IPS-NIHi11 (cell line): ENCODE measurements at places on chromosomes 5 and 9.

DNA sequence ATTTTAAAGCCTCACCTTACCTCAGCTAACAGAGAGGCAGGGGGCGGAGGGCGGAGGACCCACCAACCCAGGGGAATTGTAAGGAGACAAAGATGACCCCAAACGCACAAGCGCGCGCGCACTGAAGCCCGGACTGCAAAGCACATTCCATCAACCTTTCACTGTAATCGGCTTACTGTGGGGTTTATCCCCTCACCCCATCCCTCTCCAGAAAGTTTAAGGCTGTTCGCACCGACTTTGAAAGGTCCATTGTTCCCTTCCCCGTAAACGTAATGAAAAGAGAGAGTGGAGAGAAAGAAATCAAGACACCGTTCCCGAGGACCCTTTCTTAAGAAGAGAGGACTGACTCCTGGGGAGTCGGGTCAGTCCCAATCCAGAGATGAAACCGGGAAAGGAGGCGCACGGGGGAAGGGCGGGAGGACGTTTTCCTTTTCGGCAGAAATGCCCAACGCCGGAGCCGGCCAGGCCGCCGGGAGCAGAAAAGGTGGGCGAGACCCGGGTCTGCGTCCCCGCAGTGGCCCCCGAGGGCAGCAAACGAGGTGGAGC, 464 bp downstream of the CEMIP2 start:
- no peak for DNase-seq

DNA sequence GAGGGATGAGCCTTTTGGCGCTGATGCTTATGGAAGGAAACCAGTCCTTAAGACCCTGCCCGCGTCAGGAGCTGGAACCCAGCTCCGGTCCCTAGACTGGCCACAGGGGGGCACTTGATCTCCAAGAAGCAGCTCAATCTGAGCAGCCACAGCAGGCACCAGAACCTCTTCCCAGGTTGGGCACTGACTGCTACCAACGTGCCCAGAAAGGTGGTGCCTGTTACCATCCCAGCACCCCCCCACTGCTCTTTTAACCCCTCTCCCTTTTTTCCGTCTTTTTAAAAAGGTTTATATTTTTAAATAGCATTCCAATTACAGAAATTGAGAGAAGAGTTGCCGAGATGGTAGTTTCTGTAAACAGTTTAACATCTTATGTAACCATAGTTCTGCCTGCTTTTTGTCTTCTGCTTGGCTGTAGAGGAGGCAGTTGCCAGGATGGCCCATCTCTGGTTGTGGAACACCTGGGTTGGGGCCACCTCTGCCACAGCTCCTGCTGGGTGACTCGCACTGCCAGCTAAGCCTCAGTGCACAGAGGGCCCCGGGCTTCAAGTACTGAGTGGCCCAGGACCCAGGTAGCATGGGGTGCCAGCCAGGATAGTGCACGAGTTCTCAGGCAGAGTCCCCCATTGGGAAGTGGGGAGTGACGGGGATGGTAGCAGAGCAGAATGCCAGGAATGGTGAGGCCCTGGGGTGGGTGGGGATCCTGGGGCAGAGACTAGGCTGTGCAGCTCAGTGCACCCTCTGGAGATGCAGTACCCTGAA, 62.8 kb downstream of the PFDN1 start:
- DNase-seq, result peak; percentile 80

GRCh38 chr5:1449081-1449630, 3.9 kb upstream of the SLC6A3 start:
- DNase-seq, result no peak

- DNase-seq, result peak; percentile 80
Measured at GRCh38 chr9:86637515-86637914, 283.3 kb upstream of the TUT7 start.

DNA sequence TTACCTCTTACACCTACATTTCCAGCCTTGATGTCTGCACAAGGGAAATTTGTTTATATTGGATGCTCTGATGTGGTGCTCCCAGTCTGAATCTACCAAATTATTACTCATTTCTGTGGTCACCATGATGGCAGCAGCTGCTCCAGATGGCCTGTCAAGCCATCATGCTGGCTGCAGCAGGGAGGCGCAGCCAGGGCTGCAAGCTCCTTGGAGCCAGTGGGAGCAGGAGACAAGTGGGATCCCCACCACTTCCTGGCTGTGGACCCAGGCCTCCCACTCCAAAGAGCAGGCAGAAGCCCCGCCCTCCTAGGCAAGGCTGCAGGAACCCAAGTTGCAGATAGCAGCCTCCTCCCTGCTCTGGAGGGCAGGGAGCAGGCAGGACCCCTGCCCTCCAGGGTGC, 241.1 kb upstream of the ATP10B start:
- DNase-seq, result no peak

GRCh38 chr5:128466554-128466953, 71.5 kb downstream of the FBN2 start:
- DNase-seq, result no peak

GRCh38 chr5:181205761-181206649, 1.0 kb upstream of the TRIM7 start:
- no peak for DNase-seq

DNA sequence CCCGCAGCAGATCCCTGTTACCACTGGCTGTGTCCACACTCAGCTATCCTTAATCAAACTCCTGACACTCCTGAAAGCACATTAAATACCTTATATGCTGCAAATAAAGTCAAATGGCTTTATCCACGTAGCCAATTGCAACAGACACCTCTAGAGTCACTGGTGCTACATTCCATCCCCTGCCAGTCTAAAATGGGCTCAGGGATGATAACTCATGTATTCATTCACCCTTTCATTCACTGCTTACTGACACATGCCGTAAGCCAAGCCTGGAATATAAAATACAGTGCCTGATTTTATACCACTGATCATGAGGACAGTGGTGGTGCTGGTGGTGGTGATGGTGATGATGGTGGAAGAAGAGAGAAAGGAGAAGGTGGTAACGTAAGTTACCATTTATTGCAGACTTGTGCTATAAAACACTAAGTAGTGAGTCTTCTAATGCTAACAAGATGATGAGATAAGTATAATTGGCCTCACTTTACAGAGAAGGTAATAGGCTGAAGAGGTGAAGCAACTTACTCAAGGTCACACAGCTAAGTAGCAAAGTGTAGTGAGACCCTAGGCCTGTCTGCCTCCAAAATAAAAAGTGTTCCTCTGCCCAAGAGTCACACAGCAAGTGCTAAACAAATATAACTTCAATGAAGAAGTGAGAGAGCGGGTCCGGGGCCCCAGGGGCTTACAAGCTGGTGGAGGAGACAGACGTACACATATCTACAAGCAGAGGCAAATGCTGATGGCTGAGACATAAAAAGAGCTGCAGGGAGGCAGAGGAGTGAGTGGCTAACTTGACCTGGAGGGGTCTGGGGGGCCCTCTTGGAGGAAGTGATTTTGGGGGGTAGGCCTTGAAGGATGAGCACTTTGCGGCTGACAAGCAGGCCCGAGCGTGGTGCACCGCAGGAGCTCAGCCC, 1.2 kb downstream of the TTLL11 start:
- no peak for DNase-seq

- DNase-seq, result no peak
Measured at GRCh38 chr5:35483191-35483590, 134.5 kb upstream of the SPEF2 start.

GRCh38 chr9:112142420-112142819, 32.7 kb downstream of the SUSD1 start:
- DNase-seq, result no peak

DNA sequence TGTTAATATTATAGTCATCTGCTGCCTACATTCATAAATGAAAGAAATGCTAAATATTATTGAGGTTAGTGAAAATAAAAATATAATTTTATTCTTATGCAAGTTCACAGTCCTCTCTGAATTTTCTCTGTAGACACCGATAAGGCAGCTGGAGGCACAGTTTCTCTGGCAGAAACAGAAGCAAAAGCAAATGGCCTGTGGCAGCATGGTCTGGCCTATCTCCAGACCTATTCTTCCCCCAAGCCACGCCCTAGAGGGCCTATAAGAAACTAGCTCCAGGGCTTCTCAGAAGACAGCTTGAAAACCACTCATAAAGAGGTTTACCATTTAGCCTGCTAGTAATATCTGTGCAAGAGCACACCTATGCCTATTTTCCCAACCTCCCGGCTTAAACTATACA, 28.4 kb downstream of the MRPS27 start:
- no peak for DNase-seq

GRCh38 chr9:115353681-115354080, 235.7 kb upstream of the TNC start:
- no peak for DNase-seq

- no peak for DNase-seq
Measured at GRCh38 chr5:125263356-125263755, 516.9 kb upstream of the ZNF608 start.

GRCh38 chr9:30661925-30662324, 1722.5 kb upstream of the ACO1 start:
- no peak for DNase-seq

- DNase-seq, result no peak
Measured at GRCh38 chr5:69011910-69012309, 81.9 kb upstream of the SLC30A5 start.

GRCh38 chr9:106358331-106358730, 504.6 kb upstream of the ZNF462 start:
- DNase-seq, result no peak

GRCh38 chr9:116800885-116801284, 113.8 kb downstream of the TRIM32 start:
- DNase-seq, result peak; percentile 36

DNA sequence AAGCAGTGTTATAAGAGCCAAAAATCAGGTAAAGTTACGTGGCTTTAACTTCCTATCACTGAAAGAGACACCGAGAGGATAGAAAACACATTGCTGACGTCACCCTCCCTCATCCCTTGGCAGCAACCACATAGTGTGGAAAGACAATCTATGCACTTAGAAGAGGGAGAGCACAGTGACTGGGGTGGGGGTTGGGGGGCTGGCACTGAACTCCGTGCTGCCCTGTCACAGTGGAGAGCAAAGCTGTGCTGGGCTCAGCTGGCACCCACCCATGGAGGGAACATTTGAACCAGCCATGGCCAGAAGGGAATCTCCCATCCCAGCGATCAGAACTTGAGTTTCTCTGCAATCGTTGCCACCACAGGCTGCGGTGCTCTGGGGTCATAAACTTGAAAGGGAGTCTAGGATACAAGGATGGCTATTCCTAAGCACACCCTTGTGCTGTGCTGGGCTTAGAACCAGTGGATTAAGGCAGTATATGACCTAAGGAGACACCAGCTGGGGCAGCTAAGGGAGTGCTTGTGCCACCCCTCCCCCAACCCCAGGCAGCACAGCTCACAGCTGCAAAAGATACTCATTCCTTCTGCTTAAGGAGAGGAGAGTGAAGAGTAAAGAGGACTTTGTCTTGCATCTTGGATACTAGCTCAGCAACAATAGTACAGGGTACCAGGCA, 73.4 kb downstream of the KIAA0825 start:
- no peak for DNase-seq

DNA sequence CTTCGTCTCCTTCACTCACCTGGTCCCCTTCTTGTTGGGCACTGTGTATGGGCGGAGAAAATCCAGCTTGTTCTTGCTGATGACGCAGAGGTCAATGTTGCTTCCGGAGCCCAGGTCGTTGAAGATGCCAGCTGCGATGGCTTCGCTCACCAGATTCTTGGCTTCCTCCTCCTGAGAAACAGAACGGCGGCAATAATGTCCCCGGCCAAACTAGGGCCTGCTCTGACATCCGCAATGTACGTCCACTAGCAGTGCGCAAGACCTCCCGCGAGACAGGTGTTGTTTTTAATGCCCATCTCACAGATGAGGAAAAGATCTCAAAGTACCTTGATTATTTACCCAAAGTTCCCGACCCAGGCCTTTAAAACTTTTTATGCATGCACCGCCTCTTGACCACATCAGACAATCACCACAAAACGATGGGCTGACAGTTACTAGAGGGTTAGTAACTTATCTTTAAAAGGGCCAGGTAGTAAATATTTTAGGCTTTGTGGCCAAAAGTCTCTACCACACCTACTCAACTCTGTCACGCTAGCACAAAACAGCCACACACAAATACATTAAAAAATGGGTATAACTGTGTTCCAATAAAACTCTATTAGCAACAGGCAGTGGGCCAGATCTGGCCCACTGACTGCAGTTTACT, 58.4 kb downstream of the PSMB7 start:
- DNase-seq, result no peak

DNA sequence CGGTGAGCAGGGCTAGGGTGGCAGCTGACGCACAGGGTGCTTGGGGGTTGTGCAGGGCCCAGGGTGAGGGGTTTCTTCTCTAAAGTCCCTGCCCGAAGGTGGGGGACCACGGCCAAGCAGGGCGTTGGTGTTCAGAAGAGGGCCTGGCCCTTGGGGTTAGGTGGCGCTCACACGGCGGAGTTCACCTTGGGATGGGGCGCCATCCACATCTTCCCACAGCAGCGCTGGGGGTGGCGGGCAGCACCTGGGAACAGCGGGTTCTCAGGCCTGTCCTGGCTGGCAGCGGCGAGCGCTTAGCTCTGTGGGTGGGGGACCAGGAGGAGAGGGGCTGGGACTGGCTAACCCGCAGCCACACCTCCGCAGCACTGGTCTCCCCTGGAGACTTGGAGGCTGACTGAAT, 6.1 kb downstream of the GPSM1 start:
- DNase-seq, result no peak

- no peak for DNase-seq
Measured at GRCh38 chr9:134717924-134718645, 76.5 kb downstream of the COL5A1 start.

GRCh38 chr5:71529682-71530081, 57.5 kb upstream of the MCCC2 start:
- no peak for DNase-seq

DNA sequence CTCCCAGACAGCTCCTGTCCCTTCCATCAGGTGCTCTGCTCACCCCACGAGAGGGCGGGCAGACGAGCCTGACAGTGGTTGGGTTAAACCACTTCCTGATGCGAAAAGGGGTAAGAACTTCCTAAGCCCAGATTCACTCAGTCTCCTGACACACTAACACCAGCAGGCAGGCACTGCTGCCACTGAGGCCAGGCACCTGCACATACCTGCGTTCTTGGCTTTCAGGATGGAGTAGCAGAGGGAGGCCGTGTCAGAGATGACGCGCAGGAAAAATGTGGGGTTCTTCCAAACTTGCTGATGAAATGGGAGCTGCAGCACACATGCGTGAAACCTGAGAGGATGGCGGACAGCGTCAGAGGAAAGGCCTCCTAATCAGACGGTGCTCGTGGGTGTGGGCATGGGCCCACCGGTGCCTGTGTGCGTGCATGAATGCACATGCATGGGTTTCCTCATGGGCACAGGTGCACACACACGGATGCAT, 29.9 kb downstream of the SLC6A18 start:
- DNase-seq, result no peak

- peak; percentile 31 for DNase-seq
Measured at GRCh38 chr5:146789712-146790653, 88.6 kb downstream of the PPP2R2B start.

DNA sequence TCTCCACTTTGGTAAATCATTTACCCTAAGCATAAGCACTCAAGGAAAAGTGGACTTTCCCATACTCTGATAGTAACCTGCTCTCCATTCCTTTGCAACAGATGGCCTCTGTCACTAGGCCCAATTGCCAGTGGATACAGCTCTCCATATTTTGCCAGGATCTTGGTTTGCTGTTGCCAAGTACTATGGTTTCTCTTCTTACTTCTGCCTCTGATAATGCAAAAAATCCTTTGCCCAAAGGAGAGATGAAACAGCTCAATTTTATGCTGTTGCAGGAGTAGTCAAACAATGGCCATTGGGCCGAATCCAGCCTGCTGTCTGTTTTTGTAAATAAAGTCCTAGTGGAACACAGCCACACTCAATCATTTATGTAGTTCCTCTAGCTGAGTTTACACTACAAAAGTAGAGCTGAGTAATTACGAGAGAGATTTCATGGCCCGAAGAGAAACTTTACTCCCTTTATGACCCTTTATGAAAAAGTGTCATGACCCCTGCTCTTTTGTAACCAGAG, 92.5 kb downstream of the HTR4 start:
- DNase-seq, result no peak

GRCh38 chr9:112605518-112605917, 112.4 kb downstream of the INIP start:
- DNase-seq, result no peak

- DNase-seq, result no peak
Measured at GRCh38 chr9:126164796-126165525, 161.7 kb upstream of the MVB12B start.
